KBM-7 (cell line): ENCODE measurements at places on chromosomes 3 and 15.

GRCh38 chr3:195075199-195075940 is 195.6 kb downstream of the XXYLT1 start:
- peak; percentile 32 for DNase-seq

- DNase-seq, result no peak
Measured at GRCh38 chr3:10558736-10559135, 53.4 kb upstream of the ATP2B2 start.

GRCh38 chr3:164657631-164658030 is 420.7 kb downstream of the SI start:
- no peak for DNase-seq

DNA sequence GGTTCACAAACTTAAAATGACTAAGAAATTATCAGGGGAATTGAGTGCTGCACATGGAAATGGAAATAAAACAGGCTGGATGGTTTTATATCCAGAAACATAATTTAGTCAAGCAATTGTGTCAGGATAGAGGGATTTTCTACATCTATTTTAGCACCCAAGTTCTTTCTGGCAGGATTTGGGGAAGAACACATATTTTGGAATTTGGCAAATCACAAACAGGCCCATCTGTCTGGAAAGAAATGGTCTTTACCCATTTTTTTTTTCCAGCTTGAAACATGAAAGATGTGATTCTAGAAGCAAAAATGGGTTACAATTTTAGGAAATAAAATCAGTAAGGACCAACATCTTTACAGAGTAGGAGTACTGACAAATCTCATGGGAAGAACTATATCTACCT is 14.4 kb upstream of the UNC13C start:
- DNase-seq, result no peak

- no peak for DNase-seq
Measured at GRCh38 chr15:90322538-90322937, 29.5 kb upstream of the ZNF774 start.

- no peak for DNase-seq
Measured at GRCh38 chr3:14300721-14301399, 101.5 kb upstream of the SLC6A6 start.

DNA sequence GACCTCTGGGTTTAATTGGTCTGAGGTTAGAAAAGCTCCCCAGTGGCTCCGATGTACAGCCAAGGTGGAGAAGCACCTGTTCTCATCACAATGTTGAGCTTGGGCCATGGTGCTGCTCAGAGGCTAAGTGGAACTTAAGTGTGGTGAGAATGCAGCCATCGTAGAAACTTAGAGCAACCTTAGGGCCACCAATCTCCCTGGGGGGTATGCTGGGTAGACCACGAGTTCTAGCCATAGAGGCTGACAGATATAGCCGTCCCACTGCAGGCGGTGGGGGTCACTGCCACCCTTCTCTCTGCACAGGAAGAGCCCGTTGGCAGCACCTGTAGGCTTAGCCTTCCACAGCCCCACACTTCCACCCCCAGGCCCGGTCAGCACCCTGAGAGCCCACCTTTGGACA is 38.0 kb downstream of the MGLL start:
- no peak for DNase-seq

DNA sequence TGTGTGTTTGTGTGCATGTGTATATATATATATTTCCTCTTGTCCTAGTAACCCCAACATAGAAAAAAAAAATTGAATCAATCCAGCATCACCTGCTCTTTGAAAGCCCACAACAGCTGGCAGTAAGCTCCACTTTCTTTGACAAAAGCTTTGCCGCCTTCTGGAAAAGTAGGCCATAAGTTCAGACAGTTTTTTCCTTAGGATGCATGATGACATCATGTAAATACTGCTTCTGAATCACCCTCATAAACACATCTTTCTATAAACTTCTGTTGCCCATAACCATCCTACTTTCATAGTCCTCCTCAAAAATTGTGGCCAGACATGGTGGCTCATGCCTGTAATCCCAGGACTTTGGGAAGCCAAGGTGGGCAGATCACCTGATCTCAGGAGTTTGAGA is 67.4 kb downstream of the CSNK1G1 start:
- no peak for DNase-seq

- DNase-seq, result no peak
Measured at GRCh38 chr15:71375934-71376333, 260.7 kb downstream of the THSD4 start.
